Stimulated activated CD4-positive, alpha-beta T cell treated with anti-CD3 and anti-CD28 coated beads, Interleukin-1b, Interleukin-23, amount 100 ng/mL, for 1 hour (primary cell): ENCODE measurements at places on chromosomes 16 and 17.

DNA sequence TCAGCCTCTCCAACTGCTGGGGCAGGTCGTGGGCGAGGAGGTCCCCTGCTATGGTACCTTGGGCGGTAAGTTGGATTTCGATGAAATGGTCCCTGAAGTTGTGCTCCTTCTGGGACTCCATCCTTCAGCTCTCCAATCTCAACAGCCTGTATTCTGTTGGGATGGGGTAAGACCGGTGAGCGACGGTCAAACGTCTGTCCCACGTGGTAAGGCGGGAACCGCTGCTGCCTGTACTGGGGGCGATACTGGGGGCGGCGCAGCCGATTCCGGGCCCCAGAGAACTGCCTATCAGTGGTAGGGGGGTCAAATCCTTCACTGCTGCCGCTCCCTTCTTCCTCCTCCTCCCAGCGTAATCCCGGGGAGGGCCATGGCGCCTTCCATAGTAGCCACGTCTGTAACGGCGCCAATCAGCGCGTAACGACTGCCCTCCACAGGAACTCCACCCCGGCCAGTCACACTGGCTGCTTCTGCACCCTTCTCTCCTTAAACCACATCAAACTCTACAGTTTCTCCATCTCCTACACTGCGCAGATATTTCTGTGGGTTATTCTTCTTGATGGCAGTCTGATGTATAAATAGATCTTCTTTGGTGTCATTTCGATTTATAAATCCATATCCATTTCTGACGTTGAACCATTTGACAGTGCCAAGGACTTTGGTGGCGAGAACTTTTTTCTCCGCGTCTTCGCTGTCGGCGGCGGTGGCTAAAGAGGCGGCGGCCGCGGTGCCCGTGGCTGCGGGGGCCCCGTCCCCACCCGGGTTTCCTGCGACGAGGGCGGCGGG lies 41.1 kb downstream of the AHSP start:
- no peak for DNase-seq

DNA sequence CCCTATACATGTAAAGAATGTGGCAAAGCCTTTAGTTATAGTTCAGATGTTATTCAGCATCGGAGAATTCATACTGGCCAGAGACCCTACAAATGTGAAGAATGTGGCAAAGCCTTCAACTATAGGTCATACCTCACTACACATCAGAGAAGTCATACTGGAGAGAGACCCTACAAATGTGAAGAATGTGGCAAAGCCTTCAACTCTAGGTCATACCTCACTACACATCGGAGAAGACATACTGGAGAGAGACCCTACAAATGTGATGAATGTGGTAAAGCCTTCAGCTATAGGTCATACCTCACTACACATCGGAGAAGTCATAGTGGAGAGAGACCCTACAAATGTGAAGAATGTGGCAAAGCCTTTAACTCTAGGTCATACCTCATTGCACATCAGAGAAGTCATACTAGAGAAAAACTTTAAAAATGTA lies 42.5 kb downstream of the ZNF267 start:
- no peak for DNase-seq

GRCh38 chr17:538181-538973 lies 176.3 kb downstream of the VPS53 start:
- no peak for DNase-seq

- DNase-seq, result no peak
Observed at GRCh38 chr16:11151156-11151884, 104.7 kb downstream of the SOCS1 start.

- DNase-seq, result no peak
Observed at GRCh38 chr16:8920645-8921346, 38.6 kb downstream of the LITAFD start.

DNA sequence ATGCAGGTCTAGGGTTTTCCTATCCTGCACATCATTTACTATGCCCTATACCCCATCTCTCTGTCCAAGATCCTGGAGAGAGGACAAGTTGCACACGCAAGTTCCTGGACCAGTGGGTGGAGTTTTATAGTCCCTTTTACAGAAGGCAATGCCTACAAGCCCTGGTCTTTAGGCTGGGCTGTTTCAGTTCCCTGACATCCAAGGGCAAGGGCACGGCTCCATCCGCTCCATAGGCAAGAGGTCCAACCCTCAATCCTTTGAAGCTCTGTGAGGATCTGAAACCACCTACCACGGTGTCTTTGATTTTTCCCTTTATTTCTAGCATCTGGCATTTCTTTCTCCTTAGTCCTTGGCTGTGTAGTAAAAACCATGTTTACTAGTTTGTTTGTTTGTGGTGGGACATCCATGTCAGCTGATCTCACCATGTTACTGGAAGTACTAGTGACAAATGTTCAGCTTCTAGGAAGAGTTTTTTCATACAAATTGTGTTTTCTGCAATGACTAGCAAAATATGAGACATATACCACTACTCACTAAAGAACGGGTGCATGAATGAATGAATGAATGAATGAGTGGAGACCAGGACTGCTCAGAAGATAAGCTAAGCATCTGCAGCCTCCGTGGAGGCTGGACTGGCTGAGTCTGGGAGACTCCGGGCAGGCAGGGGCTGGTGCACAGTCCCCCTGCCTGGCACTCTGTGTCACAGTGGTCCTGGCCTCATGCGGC lies 359.4 kb downstream of the SLC39A11 start:
- DNase-seq, result no peak

GRCh38 chr17:185445-186138 lies 4.1 kb upstream of the DOC2B start:
- DNase-seq, result no peak

- DNase-seq, result no peak
Observed at GRCh38 chr16:11580451-11581086, 6.2 kb downstream of the LITAF start.

- DNase-seq, result no peak
Observed at GRCh38 chr17:49936386-49936785, 32.6 kb upstream of the DLX4 start.

- no peak for DNase-seq
Observed at GRCh38 chr17:50451943-50452629, 16.6 kb downstream of the CHAD start.

DNA sequence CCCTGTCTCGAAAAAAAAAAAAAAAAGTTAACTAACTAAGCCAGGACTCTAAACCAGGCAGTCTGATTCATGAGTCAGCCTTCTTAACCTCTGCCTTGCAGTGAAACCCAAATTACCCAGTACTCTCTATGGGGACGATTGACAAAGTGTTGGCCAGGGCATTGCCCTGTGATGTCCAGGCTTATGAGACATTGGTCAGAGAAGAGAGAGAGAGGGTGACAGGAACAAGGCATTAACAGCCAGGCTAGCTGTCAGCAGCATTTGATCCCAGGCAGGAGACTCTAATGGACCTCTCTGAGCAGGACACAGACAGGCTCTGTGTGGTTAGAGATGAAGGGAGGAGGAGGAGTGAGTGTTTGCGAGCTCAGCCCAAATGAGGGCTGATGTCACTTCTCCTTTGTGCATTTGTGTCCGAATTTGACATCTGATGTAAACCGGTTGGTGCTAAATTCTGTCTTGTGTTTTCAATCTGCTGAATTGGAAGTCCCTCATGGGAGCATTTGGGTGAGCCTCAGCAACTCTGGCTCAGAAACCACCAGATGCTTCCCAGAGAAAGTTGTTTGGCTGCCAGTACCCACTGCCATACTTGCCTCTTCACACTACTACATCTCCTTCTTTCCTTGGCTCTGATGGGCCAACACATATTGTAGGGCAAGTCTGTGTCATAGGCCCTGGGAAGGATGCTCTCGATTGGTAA lies 4.3 kb upstream of the MYL4 start:
- DNase-seq, result no peak

DNA sequence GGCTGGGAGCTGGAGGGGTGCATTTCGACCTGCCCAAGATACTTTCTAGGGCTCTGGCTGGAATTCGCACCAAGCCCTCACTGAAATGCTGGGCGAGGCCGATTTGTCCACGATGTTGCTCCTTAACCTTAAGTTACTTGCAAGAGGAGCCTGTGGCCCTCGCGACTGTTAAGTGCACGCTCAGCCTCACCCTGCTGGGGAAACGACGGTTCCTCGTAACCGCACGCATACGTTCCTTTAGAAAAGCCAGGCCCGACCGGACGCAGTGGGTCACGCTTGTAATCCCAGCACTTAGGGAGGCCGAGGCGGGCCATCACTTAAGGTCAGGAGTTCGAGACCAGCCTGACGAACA lies 607 bp upstream of the NCOR1 start:
- DNase-seq, result no peak

- peak; percentile 34 for DNase-seq
Observed at GRCh38 chr17:28901866-28902818, 737 bp downstream of the DHRS13 start.

DNA sequence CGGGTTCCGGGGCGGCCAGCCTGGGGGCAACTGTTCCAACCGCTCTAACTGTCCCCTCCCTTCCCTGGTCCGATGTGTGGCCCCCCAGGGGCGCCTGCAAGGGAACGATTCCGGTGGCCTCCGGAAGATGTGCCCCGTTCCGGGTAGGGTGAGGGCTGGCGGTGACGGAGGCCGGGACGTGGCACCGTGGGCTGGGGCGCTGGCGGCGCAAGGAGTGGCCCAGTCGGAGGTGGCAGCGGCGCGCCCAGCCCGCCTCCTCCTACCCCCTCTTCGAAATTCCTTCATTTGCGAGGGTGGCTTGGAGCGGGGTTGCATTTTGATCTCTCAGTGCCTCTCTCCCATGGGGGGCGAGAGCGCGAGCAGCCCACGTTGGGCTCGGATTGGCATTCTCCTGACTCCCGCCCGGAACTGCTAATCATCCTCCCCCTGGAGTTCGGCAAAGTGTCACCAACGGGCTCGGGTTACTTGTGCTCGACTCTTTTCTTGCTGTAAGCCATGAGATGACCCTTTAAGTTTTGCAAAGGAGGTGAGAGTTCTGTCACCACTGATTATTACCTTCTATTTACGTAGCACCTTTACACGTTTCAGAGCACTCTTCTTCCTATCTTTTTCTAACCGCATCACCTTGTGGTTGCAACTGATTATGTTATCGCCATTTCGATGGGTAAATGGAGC lies 622 bp downstream of the NDEL1 start:
- DNase-seq, result peak; percentile 30

GRCh38 chr17:49508061-49508865 lies 13.2 kb downstream of the NGFR start:
- DNase-seq, result no peak
